ENCODE measurements at places on chromosomes 4 and X.

- no peaks in the 10 kb centered on the region for H3K4me1 ChIP-seq
- DNase-seq = no peak
- H3K27me3 ChIP-seq = peaks cover 26% of the 10 kb centered on the region
- H3K36me3 ChIP-seq = no peaks in the 10 kb centered on the region
Observed at GRCh38 chrX:15594371-15594770, 6.4 kb downstream of the ACE2 start.

DNA sequence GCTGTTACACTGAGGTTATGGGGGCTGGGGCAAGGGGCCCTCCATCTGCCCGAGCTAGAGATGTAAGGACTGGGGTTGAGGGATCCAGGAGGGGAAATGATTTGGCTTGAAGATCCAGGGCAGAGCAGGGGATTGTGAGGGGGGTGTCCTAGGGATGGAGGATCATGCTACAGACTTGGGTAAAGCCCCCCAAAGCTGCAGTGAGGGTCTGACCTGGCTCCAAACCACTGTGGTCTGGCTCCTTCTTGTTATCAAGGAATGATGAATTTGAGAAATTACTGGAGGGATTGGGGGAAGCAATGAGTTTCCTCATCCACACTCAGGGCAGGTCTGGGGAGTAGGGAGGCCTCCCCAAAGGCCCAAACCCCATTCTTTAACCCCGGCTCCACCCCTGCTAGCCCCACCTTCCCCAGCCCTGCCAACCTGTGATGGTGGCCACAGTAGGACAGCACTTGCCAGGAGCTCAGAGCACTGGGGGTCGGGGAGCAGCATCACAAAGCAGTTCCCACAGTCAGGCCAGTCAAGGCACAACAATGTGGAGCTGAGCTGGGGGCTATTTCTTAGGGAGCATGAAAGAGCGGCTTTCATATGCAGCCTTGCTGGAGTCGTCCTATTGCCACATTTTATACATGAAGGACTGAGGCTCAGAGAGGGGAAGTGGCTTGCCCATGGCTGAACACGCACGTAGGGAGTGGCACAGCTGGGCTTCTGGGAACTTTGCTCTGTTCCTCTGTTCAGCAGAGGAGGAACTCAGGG, 165.5 kb downstream of the EFNB1 start:
- H3K4me3 ChIP-seq = no peak overlapping the region
- no peak for DNase-seq
- no peak overlapping the region for H3K27ac ChIP-seq
- H3K36me3 ChIP-seq = no peaks in the 10 kb centered on the region
- peaks cover 14% of the 10 kb centered on the region for H3K27me3 ChIP-seq
- H3K4me1 ChIP-seq = no peaks in the 10 kb centered on the region

- no peak for DNase-seq
- no peaks in the 10 kb centered on the region for H3K4me1 ChIP-seq
- H3K4me3 ChIP-seq = no peak overlapping the region
- no peaks in the 10 kb centered on the region for H3K27me3 ChIP-seq
Observed at GRCh38 chr4:53987761-53988171, 76.6 kb downstream of the CHIC2 start.

DNA sequence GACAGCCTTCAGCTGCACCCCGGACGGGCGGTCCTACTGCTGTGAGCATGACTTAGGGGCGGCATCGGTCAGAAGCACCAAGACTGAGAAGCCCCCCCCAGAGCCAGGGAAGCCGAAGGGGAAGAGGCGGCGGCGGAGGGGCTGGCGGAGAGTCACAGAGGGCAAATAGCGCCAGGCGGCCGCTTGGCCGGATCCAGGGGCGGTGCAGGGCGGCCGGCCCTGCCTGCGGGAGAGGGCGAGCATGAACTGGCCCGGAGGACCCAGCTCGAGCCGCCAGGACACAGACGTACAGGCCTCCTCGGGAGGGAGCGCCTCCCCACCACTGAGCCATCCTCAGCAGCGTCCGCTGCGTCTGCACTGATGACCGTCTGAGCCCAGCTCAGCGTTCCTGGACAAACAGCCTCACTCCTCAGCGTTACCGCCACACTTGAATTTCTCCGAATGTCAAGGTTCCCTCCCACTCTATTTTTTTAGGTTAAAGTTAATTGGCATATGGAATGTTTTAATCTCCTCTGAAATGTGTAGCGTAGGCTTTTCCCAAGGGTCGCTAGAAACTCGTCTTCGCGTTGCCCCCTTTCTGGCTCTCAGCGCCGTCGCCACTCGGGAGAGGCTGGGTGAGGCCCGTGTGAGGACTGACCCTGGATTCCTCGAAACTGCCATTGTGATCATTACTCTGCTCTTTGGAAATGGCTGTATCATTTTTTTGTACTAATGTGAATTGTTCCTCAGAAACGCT, 29.9 kb downstream of the NELFA start:
- no peak overlapping the region for H3K27ac ChIP-seq
- no peaks in the 10 kb centered on the region for H3K4me1 ChIP-seq
- H3K27me3 ChIP-seq = no peaks in the 10 kb centered on the region
- DNase-seq = no peak
- H3K4me3 ChIP-seq = no peak overlapping the region

DNA sequence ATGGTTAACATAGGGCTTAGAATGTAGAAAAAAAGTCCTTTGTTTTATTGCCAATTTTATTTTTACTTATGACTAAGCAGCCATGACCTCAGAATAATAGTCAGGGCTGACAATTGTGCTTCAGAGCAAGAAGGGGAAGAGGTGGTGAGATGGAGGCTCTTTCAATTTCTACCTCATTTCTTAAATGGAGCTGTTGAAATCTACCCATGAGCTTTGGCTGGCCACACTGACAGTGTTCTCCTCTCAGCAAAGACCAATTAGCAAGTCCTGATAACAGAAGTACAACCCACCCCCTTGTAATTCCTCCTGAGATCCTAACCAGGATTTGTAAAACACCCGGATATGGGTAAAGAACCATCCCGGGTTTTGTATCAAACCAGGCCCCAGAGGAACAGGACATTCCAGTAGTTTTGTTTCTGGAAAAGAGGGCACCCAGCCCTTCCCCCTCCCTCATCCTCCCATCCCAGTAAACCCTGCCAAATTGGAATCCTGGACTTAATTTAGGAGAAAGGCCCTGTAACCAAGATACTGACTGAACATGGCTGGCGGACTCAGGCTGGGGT, at the start of gene HEPH:
Gene HEPH, plus strand, starts transcription at position 399 of the 563 bp plus-strand sequence. CDS start 6,324 bp downstream, outside the sequence.
- no peak within 1 kb of the TSS for H3K27ac ChIP-seq
- no peaks in the 10 kb centered on the region for H3K36me3 ChIP-seq
- no peaks in the 10 kb centered on the region for H3K4me1 ChIP-seq
- no peak within 1 kb of the TSS for H3K4me3 ChIP-seq
- H3K27me3 ChIP-seq = no peaks in the 10 kb centered on the region
- no peak for DNase-seq

DNA sequence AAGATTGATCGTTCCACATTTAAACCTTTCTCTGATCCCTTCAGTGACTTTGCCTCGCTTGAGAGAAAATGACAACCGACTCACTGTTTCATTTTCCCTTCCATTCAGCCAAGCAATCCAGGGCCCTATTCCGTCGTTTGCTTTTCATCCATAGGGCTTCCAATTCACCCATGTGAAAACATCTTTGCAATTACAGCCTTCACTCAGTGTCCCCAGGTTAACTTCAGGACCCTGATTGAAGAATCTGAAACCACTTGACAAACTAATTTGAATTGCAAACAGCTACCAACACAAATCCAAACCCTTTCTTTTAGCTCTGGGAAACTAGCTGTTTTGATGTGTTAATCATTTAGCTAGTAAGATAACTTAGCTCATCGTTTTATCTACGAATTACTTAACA, 120.2 kb upstream of the FAM9C start:
- H3K36me3 ChIP-seq = peaks cover 3% of the 10 kb centered on the region
- peak overlapping the region; percentile 32 for H3K27ac ChIP-seq
- H3K27me3 ChIP-seq = no peaks in the 10 kb centered on the region

DNA sequence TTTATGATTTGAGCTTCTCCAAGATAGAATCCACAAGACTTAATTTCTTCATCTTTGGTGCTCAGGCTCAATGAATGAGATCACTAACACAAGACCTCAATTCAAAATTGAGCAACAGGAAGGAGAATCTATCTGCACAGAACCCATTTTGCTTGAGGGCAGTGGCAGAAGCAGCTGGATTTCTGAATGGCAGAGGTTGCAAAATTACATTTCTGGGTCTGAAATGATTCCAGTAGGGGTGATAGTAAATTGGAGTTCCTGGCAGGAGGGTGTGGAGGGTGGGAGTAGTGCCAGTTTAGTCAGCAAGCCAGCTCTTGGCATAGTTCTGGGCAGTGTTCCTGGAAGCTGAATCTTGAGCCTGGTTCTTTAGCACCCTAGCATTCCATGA, 281.1 kb downstream of the SLC7A11 start:
- no peak overlapping the region for H3K4me3 ChIP-seq
- H3K4me1 ChIP-seq = no peaks in the 10 kb centered on the region
- H3K36me3 ChIP-seq = peaks cover 2% of the 10 kb centered on the region
- DNase-seq = no peak
- H3K27ac ChIP-seq = no peak overlapping the region
- no peaks in the 10 kb centered on the region for H3K27me3 ChIP-seq

DNA sequence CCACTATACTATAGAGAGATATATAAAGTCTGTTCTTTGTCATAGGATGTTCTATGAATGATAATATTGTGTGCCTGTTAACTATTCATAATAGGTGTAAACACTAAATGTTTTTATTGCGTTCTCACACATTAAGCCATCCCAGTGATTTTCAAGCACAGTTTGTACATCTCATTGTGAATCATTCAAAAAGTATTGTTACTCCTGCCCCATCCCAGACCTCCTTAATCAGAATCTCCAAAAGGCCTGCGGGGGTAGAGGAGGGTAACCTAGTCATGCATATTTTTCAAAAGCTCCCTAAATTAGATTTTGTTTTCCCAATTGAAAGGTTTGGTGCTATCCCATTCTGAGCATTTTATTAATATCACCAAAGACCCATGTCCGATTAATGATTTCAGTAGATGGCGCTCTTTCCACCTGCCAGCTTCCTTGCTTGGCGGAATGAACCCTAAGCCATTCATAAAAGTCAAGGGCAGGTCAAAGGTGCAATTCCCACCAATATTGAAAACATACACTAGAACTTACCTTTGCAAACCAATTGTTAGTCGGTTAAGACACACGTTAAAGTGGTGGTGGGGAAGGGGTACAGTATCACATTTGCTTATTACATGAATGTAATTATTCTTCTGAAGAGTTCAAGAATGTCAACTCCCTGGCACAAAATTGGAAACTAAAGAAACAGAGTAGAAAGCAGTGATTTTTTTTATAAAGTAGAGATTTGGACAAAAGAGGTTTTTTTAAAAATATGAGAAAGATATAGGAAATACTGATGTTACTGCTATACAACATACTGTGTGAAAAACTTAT, 5.8 kb upstream of the TET2 start:
- H3K4me3 ChIP-seq = no peak overlapping the region
- no peaks in the 10 kb centered on the region for H3K27me3 ChIP-seq
- peaks cover 12% of the 10 kb centered on the region for H3K4me1 ChIP-seq
- DNase-seq = no peak
- H3K36me3 ChIP-seq = peaks cover 5% of the 10 kb centered on the region

- no peak for DNase-seq
- no peaks in the 10 kb centered on the region for H3K27me3 ChIP-seq
- H3K36me3 ChIP-seq = no peaks in the 10 kb centered on the region
- no peak overlapping the region for H3K4me3 ChIP-seq
- H3K4me1 ChIP-seq = no peaks in the 10 kb centered on the region
Observed at GRCh38 chr4:164799410-164799809, 45.5 kb downstream of the SMIM31 start.

DNA sequence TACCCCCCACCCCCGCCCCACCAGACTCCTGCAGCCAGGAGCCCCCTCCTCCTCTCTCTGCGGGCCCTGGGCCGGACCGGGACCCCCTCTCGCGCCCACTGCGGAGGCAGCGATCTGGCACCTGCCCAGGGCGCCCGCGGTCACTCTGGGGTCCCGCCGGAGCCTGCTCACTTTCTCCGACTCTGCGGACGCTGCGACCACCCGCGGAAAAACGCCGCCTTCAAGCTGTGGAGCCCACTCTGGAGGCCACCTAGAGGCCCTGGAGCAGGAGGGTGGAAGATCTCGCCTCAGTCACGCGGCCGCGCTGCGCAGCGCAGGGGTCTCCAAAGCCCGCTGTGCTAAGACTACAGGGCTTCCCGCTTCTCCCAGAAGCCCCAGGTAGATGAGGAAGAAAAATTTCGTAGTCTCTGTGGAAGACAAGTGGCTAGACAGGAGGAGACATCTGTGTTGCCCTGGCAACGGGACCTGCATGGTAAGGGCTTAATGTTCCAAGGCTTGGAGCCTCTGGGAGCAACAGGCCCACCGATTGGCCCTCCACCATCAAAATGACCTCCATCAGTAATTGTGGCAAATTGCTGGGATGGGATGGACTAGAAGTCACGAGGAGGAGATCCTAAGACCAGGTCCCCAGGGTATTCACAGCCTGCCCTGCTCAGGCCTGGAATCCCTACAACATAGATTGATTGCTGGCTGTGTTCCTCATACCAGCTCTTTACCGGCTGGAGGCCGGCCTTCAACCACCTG, at the start of gene PNMA6F:
Gene PNMA6F, minus strand, starts transcription at position 387 of the 744 bp plus-strand sequence. CDS start 1,093 bp downstream, outside the sequence.
- no peak for DNase-seq
- peaks cover 1% of the 10 kb centered on the region for H3K36me3 ChIP-seq
- H3K27me3 ChIP-seq = peaks cover 37% of the 10 kb centered on the region
- no peak within 1 kb of the TSS for H3K4me3 ChIP-seq

DNA sequence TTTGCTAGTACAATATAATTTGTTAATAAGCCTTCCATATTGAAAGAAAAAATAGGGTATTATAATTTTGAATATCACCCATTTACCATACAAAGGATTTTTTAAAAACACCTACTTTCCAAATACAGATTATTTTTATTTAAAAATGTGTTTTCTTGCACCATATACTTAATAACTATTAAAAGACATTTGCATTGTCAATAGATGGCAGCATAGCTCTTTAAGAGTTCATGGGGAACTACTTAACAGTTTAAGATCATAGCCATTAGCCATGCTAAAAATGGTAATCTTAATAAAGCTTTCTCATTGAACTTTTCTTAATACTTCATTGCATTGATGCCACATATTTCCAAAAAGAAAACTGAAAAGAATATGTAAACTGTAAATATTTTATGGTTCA, 1995.9 kb downstream of the C4orf33 start:
- H3K4me1 ChIP-seq = no peaks in the 10 kb centered on the region
- no peak overlapping the region for H3K4me3 ChIP-seq
- no peak overlapping the region for H3K27ac ChIP-seq
- DNase-seq = no peak
- no peaks in the 10 kb centered on the region for H3K27me3 ChIP-seq

GRCh38 chr4:112770114-112770513, 133.2 kb downstream of the LARP7 start:
- no peaks in the 10 kb centered on the region for H3K4me1 ChIP-seq
- H3K27ac ChIP-seq = no peak overlapping the region
- H3K4me3 ChIP-seq = no peak overlapping the region
- DNase-seq = no peak

DNA sequence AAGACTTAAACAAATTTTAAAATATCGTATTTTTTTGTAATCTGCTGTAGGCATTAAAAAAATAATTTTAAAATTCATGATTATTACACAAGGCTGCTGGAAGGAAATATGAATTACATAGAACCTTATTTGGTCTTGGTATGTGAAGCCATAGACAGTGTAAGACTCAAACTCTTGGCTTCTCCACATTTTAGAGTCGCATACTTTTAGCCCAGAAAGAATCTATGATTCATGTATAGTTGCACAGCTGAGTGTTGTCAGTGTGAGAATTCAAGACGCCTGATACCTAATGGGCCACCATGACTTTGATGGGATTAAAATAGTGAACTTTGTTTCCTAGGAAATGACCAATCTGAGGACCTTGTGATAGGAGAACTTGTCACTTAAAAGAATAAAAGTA, 1.4 kb downstream of the INTU start:
- H3K27me3 ChIP-seq = peaks cover 31% of the 10 kb centered on the region
- H3K27ac ChIP-seq = no peak overlapping the region
- peaks cover 10% of the 10 kb centered on the region for H3K4me1 ChIP-seq
- DNase-seq = no peak
- no peaks in the 10 kb centered on the region for H3K36me3 ChIP-seq

Measured in central memory CD8-positive, alpha-beta T cell (primary cell).